Hepatic stellate cell (primary cell): ENCODE measurements at places on chromosomes 2 and 18.

DNA sequence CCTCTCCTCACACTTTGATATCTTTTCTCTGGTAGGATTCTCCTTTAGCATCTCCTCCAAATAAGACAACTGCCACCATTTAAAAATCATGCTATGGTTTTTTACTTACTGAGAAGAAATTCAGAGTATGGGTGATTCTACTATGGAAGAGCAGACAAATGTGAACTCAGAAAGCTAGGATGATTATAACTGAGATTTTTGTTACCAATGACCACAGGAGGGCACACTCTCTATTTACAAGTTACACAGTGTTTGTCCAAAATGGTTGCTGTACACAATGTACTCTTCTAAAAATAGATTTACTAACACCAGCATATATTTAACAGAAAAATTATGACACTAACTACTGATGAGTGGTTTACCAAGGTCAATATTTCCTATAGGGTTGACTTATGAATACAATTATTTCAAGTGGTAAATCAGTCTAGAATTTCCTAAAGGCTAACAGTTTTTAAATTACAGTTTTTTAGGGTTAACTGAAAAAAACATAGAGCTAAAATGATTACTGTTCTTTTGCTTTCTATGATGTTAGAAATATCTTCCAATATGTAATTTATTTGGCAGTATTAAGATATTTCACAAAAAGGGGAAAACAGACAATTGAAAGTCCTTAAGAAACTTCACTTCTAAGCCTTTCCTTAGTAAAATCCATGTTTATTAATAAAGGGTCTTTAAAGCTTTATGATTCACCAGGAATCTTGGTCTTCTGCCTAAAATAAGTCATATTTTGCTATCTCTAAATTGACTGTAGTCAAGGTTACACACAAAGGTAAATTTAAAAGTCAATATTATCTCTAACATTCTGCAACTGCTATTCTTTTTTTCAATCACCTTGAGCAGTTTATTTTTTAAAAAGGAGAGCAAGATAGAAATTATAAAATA lies 57.2 kb downstream of the MAP4K3 start:
- DNase-seq = peak; percentile 13

DNA sequence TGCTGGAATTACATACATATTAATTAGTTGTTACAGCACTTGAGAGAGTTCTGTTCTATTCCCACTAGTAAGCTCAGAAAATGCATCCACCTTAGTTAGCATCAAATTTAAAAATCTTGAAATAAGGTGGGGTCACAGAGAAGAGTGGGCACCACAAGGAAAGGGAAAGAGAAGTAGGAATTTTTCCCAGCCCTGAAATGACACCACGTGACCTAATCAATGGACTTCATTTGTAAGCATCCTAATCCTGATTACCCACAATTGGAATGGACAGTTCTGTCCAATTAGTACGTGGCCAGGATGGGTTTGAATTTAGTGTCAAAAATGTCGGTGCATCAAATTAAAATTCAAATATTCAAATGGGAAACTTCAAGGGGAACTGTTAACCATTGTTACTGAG lies 186.8 kb downstream of the FIGN start:
- DNase-seq = no peak

DNA sequence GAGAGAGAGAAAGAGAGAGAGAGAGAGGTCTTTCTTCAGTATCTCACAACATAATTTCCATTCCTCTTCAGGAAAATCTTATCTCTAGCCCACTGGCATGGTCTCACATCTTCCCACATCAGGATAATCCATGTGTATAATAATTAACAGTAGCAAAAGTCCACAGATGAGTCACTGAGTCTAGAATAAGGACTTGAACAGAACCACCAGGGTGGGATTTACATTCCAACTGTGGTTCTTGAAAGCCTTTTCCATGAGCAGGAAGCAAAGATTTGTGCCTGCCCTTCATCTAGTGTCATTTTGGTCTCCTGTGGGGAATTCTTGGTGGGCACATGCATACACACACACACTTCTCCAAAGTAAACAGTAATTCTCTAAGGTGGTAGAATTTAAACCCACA lies 107.1 kb upstream of the TCF4 start:
- no peak for DNase-seq

DNA sequence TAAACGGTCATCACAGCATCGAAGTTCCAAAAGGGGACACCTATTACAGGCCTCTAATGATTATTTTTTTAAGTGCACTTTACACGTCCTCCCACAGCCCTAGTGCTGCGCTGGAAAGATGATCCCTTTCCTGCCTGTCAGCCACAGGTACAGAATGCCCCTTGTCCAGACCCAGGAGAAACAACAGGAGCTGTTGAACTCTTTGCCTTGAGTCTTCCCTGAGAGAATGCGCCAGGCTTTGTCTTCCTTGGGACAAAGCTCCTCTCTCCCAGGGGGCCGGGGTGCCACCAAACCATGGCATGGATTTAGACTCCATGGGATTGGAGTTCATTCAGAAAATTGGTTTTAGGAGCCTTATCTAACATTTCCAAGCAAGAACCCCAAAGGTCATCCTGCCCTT lies 319.0 kb upstream of the SOX11 start:
- no peak for DNase-seq

DNA sequence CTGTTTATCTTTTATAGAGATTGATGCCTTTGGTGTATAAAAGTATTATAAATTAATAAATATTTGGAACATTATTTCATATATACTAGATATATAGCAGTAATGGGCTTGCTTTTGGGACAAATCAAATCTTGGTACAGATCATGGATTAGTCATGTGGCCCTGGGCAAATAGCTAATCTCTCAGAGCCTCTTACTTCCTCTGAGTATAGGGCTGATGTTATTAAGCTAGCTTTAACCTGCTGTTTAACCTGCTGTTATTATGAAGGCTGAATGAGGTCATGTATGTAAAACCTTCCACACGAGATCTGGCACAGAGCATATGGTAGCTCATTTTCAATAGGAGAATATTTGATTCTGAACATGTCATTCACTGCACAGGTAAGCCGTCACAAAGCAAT lies 5.7 kb downstream of the ITGB6 start:
- no peak for DNase-seq

- DNase-seq = no peak
These were observed 277.4 kb upstream of the LRATD1 start for GRCh38 chr2:14355102-14355501.

- no peak for DNase-seq
These were observed 2.5 kb upstream of the RAB17 start for GRCh38 chr2:237593036-237593435.

DNA sequence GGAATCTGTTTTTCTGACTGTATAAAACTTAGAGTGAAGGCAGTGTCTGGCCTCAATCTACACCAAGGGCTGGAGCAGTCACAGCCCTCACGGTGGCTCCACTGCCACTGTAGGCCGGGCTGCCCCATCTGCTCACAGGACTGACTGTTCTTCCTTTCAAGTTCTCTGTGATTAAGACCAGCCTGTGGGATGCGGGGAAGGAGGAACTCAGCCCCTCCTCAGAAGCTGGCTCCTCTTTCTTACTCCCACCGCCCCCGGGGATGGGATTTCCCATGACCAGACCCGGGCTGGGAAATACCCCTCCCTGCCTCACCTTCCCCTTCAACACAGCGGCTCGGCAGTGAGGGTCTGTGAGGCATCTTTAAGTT lies 106.0 kb downstream of the COPS8 start:
- DNase-seq = no peak

DNA sequence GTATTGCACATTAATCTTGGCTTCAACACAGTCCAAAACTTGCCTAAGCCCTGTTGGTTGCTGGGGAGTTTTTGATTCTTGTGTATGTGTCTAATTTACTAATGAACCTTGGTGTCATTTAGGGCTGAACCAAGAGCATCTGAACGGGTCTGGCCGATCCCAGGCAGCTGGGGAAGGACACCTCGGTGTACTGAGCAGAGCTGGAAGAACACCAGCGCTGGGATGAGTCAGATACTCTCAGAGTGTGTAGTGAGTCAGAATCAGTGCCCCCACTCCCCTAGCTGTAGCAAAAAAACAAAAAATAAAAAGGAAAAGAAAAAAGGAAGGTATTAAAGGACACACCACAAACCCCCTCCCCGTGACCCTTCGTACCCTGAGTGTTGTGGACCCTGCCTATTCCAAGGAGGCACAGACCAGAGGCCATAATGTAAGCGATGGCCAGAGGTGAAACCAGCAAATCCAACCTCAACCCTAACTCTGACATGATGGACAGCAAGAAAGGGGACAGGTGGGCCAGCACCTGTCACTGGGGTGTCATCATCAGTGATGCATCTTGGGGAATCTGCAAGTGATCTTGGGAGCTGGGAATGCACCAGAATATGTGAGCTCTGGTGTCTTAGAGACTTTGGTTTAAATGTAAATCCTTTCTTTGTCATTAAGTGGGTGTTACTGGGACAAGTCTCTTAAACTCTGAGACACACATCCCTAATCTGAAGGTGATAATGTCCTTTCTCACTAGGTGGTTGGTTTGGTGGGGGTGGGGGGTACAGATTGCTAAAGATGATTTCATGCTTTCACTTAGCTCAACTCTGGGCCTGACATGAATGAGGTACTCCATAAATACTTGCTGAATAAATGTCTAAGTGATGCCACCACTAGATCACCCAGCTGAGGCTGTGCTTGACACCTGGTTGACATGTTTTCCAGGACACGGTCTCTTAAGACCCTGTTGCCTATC lies 34.2 kb upstream of the NCOA1 start:
- peak; percentile 86 for DNase-seq

DNA sequence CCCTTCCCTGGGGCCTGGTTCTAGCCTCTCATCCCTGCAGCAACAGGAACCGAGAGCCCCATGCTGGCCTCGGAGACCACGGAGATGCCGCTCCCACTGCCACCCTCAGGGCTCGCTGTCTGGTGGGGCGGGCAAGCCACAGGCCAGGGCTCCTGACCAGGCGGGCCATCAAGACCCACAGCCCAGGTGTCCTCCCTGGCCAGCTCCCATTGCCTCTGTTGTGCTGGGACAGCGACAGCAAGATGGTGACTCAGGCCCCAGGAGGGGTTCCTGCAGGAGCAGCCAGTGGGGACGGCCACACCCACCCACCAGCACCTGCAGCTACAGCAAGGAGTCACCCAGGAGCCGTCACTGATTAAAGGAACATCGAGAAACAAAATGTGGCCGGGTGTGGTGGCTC lies 7.4 kb downstream of the KLHL30 start:
- DNase-seq = no peak

GRCh38 chr18:11851806-11852337 lies 659 bp downstream of the CHMP1B start:
- no peak for DNase-seq

GRCh38 chr18:2091937-2092336 lies 479.4 kb downstream of the METTL4 start:
- no peak for DNase-seq

DNA sequence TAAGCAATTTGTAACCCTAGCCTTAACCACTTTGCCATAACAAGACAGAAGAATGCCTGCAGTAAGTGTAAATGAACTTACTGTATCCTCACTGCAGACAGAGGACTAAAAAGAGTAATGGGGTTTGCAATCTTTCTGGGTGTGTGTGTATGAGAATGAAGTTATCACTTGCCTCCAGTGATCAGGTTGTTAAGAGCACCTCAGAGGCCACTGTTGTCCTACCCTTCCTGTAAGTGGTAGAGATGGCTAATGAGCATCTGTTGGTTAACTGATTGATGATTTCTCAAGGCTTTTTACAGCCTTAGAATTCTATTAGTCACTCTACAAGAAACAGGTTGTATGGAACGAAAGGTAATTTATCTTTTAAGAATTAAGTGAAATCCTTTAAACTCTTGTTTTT lies 27.6 kb upstream of the GTF2A1L start:
- no peak for DNase-seq
